Cardiac septum (tissue), 1 donor: ENCODE measurements at places on chromosomes 16 and 17. TPM values are rescaled to one million over a fixed set of nuclear protein-coding genes. Genes with fewer than 3 reads are reported as not detected.
A peak's percentile ranks its signal among the peaks of the same experiment; 100 is the strongest.

GRCh38 chr17:38725066-38725465 lies 5.1 kb upstream of the CISD3 start:
- DNase-seq: no peak

DNA sequence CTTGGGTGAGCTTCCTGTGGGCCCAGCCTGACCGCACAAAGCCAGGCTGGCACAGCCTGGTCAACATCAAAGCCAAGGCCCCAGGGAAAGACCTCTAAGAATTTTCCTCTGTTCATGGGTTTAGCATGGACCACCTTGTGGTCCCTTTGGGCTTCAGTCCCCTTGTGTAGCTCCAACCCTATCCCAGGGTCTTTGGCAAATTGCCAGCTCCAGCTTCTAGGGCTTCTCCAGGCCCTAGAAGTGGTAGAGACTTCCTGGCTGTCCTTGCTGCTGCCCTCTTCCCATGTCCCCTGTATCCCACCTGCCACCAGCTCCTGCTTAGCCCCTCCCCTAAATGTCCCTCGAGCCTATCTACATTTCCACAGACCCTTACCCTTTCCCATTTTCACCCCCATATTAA lies 9.7 kb upstream of the ITGA3 start:
- DNase-seq: peak; percentile 15

Gene CUEDC1
- total RNA-seq: 46.6 TPM

Gene CCDC200
- not detected for total RNA-seq

DNA sequence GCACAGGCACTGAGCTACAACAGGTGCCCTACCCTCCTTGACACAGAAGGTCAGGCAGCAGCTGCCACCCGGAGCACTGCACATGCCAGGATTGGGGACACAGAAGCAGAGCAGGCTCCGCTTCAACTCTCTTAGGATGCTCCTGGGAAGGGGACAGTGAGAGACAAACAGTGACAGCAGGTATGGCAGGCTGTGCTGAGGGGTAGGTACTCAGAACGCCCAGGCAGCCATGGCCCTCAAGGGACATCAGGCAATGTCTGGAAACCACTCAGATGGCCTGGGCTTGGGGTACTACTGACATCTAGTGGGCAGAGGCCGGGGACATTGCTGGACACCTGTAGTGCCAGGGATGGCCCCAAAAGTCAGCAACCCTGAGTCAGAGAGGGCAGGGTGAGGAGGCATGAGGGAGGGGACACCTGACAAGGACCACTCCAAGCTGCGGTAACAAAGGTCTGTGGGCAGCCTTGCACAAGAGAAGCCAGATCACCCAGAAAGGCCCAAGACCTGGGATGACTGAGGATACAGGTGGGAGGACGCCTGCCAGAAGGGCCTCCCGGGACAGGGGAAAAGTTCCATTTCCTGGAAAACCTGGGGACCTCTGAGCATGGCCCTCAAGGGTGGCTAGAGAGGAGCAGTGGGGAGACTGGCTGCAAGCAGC lies 21.2 kb downstream of the PEMT start:
- no peak for DNase-seq

Gene PAM16
- total RNA-seq: 43.3 TPM

DNA sequence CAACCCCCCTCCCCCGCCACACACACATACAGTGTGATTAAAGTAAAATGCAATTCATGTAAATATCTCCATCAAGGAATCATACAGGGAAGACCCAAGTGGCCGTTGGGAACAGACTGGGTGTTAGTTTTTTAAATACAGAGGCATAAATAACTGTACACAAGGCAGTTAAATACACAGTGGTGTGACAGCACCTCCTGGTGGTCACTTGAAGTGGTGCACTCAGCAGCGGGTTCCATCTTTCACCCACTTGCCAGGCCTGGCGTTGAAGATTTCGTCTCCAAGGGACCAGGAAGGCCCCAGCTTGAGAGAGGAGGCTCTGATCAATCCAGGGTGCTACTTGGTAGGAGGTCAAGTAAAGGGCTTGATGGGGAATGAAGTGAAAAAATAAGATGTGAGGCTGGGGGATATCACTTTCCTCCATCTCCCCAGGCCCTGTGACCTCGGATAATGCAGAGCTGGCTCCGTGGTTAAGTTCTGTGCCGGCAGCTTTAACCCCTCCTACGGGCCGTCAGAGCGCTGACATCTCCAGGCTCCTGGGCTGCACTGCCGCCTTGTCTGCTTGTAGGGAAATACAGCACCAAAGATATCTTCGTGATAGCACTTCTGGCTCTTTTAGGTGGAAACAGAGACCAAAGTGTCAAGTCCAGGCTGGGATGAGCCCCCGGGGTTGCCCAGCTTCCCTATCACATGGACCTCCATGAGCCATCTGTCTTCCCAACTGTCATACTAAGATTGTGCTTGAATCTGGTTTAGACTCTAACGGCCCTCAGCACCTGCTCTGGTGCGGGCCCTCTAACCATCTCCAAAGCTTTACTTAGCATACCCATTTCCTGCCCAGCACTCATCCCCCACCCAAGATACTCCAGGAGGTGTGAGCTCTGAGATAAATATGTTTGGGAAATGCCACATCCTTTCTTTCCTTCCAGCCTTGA lies 20.7 kb downstream of the LGALS9 start:
- DNase-seq: no peak
